ENCODE measurements at places on chromosomes 7 and 10.

- DNase-seq, result no peak
Observed at GRCh38 chr10:52740913-52741675, 31.5 kb downstream of the MBL2 start.

- DNase-seq, result no peak
Observed at GRCh38 chr7:87875151-87876039, 765 bp downstream of the SLC25A40 start.

- DNase-seq, result no peak
Observed at GRCh38 chr10:93566435-93567276, at the start of gene FFAR4. FFAR4 (plus strand) TSS chr10:93566665; CDS start chr10:93566721, 56 bp downstream.

DNA sequence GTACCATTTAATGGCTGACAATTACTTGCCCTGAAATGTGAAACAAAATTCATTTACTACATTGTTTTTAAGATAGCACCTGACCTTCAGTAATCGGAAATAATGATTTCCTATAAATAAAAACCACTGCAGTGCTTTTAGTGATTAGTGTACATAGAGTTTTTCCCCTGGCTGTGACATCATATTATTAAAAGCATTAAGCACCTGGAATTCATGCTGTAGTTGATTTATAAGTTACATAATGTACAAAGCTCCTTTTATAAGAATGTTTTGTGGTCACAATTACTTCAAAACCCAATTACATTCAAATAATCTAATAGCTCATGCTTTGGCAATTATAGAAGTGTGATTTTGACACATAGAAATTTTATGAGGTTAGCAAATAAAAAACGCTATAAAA is 44.3 kb upstream of the EIF4H start:
- DNase-seq, result no peak

DNA sequence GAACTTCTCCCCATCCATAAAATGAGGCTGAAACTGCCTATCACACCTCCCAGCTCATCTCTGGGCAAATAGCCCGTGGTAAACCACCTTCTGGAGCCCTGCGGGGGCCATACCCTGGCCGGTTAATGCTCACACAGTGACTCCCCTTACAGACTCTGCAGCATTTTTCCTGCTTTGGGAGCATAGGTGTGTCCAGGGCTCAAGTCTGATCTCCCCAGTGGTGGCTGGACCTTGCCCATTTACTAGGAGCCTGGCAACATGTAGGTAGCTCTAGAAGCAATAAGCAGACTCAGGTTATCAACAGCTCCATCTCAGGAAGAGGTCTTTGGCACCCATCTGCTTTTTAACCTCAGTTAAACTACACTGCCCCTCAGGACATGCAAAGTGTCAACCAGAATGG is 5.5 kb upstream of the CDHR1 start:
- DNase-seq, result no peak

GRCh38 chr7:151246851-151247580 is 1.5 kb downstream of the SMARCD3 start:
- no peak for DNase-seq

- peak; percentile 25 for DNase-seq
Observed at GRCh38 chr10:26486990-26487850, 49.1 kb downstream of the APBB1IP start.

DNA sequence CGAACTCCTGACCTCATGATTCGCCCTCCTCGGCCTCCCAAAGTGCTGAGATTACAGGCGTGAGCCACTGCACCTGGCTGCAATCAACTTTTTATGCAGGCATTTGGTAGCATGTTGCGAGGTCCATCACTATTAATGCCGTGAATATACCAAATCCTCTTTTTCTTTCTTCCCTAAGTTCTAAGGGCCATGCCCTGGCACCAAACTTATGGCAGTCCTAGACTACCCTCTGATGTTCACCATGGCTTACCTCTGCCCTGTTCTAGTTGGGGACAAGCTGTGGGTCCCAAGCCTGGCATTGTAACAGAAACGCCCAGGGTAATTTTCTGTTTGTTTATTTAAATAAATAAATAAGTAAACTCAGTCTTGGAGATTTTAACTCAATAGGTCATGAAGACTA is 13.3 kb downstream of the PRSS2 start:
- no peak for DNase-seq

- DNase-seq, result peak; percentile 5
Observed at GRCh38 chr7:28296571-28297483, 115.5 kb upstream of the CREB5 start.

All from stimulated activated CD4-positive, alpha-beta T cell treated with anti-CD3 and anti-CD28 coated beads, Interleukin-15, amount 100 ng/mL, for 1 hour (primary cell).